Esophagus muscularis mucosa (tissue), 4 donors: ENCODE measurements at places on chromosomes 7 and 10. TPM values are rescaled to one million over a fixed set of nuclear protein-coding genes. Genes with fewer than 3 reads are reported as not detected.

DNA sequence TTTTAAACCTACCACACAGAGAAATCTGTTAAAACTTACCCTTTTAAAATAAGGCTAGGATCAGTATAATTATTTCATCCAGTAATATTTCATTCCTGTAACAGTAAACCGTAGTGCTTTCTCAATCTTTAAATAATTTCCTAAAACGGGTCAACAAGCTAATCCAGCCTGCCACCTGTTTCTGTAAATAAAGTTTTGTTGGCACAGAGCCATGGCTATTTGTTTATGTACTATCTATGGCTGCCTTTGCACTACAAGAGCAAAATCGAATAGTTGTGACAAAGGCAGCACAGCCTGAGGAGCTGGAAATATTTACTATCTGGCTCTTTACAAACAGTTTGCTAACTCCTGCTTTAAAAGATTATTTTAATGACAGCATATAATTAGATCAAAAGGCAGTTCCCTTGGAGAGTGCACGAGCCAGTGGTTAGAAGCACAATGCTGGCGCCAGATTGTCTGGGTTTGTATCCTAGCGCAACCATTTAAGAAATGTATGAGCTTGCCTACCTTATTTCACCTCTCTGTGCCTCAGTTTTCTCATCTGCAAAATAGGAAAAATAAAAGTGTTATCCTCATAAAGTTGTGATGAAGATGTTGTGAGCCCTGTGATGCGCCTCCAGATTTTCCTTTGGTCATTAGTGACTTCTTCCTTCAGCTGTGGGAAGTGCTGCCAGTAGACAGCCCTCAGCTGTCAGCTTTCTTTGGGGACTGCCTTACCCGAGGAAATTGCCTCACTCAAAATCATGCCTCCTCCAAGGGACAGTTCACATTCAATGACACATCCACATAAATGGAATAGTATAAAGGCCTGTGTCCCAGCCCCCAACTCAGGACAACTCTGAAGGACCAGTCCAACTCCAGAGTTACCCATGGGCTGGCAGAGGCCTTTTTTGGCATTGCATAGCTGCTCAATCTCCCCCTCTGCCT, 11.8 kb upstream of the MIOS start:
- H3K27ac ChIP-seq, result no peak overlapping the region
- no peaks in the 10 kb centered on the region for H3K4me1 ChIP-seq
- DNase-seq, result no peak
- no peaks in the 10 kb centered on the region for H3K27me3 ChIP-seq
- H3K36me3 ChIP-seq, result no peaks in the 10 kb centered on the region

GRCh38 chr7:131607291-131608115, 51.1 kb upstream of the PODXL start:
- no peak for DNase-seq
- H3K4me1 ChIP-seq, result no peaks in the 10 kb centered on the region
- H3K36me3 ChIP-seq, result no peaks in the 10 kb centered on the region
- no peaks in the 10 kb centered on the region for H3K27me3 ChIP-seq
- H3K27ac ChIP-seq, result no peak overlapping the region

DNA sequence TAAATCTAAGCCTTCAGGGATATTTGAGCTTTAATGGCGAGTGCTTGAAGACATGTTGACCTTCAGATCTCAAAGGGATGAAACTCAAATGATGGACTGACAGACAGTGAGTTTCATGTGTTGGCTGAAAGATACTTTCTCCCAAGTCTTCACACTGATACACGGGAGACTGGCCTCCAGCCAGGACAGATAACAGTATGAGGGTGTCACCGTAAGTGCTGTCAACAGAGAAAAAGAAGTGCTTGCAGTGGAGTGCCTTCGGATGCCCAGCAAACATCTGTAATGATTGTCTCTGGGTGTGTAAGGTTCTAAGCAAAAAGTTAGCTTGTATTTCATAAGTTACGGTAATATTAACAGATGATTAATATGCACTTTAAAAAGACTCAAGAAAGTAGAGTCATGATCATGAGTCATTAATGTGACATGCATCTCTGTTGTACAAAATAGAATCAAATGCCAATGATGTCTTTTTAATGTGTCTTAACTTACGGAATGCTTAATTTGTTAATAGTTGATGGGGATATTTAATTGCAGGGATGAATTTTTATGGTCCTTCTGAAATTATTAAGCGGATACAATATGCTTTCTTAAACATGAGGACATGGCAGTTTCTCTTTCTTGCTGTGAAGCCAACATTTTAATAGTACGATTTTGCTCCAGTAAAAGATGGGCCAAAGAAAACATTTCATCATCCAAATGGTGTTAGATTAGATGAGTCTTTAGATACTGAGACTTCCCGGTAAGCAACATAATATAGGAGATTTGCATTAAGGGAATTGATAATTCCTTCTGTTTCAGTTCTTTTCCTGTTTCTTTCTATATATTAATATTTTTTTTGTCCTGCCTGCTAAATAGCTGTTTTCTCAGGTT, 292.5 kb downstream of the GALNT17 start:
- H3K4me3 ChIP-seq, result no peak overlapping the region
- peaks cover 20% of the 10 kb centered on the region for H3K36me3 ChIP-seq
- peaks cover 13% of the 10 kb centered on the region for H3K4me1 ChIP-seq

LRMDA gene
- total RNA-seq, result 29.7 TPM

GRCh38 chr10:28366994-28367393, 64.1 kb upstream of the MPP7 start:
- no peaks in the 10 kb centered on the region for H3K36me3 ChIP-seq
- DNase-seq, result no peak
- no peaks in the 10 kb centered on the region for H3K27me3 ChIP-seq
- H3K4me3 ChIP-seq, result no peak overlapping the region
- no peaks in the 10 kb centered on the region for H3K4me1 ChIP-seq

TMEM236 gene
- total RNA-seq, result 1.2 TPM

DNA sequence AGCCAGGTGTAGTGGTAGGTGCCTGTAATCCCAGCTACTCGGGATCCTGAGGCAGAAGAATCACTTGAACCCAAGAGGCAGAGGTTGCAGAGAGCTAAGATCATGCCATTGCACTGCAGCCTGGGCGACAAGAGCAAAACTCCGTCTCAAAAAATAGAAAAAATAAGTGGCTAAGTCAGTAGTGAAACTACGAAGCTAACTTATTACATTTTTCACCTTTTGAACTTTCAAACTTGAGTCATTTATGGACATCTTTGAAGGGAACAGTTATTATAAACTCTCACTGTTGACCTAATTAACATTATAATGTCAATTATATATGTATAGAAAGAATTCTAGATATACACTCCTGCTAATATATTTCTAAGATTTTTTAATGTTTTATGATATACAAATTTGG, 541.5 kb upstream of the C7orf33 start:
- no peak for DNase-seq
- H3K36me3 ChIP-seq, result no peaks in the 10 kb centered on the region
- H3K27me3 ChIP-seq, result no peaks in the 10 kb centered on the region
- no peak overlapping the region for H3K27ac ChIP-seq
- no peaks in the 10 kb centered on the region for H3K4me1 ChIP-seq
- H3K4me3 ChIP-seq, result no peak overlapping the region

SH2D4B gene
- total RNA-seq, result 0.42 TPM

- no peaks in the 10 kb centered on the region for H3K27me3 ChIP-seq
- H3K4me3 ChIP-seq, result no peak overlapping the region
- no peaks in the 10 kb centered on the region for H3K36me3 ChIP-seq
- no peak overlapping the region for H3K27ac ChIP-seq
Measured at GRCh38 chr7:15723841-15724240, 37.4 kb upstream of the MEOX2 start.

DNA sequence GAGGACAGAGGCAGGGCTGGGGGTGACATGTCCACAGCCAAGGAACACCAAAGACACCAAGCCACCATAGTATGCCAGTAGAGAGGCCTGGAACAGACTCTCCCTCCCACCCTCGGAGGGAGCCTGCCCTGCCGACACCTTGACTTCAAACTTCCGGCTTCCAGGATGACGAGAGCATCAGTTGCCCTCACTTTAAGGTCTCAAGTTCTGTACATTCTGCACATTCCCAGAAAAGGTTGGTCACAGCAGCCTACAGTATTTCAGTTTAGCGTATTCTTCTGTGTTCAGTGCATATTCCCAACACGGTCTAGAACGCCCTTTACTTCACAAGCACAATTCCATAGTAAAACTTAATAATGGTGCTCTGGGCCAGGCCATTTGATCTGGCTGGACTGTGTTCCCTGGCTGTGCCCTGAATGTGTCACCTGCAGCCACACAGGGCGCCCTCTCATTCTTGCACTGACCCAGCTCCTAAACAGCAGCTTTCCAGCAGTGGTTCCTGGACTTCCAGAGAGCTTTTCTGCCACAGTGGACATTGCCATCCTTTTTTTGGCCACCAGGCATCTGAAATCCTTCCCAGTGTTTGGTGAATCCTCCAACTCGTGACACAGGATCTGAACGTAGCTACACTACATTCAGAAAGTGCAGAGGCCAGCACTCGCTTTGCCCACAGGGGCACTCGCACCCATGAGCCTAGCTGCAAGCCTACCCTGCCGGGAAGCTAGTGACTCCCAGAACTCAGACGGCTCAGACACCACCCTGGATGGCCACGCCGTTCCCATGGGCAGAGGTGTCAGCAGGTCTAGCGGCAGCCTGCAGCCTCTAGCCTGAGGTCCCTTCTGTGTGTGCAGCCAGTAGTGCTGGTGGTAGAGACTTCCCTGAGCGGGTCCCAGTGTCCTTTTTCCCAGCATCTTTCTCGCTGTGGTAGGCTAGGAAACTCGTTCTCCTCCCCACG, 36.4 kb upstream of the INSIG1 start:
- H3K27me3 ChIP-seq, result peaks cover 45% of the 10 kb centered on the region
- no peak for DNase-seq
- no peaks in the 10 kb centered on the region for H3K36me3 ChIP-seq
- no peak overlapping the region for H3K4me3 ChIP-seq
- peaks cover 18% of the 10 kb centered on the region for H3K4me1 ChIP-seq

TRIL gene
- total RNA-seq, result 3.0 TPM

SPDYE11 gene
- total RNA-seq, result not detected

- H3K36me3 ChIP-seq, result peaks cover 41% of the 10 kb centered on the region
- H3K27me3 ChIP-seq, result no peaks in the 10 kb centered on the region
- no peak overlapping the region for H3K4me3 ChIP-seq
- H3K4me1 ChIP-seq, result no peaks in the 10 kb centered on the region
- DNase-seq, result no peak
Measured at GRCh38 chr10:73376679-73377078, 18.0 kb upstream of the CFAP70 start.

SUN3 gene
- not detected for total RNA-seq

DNA sequence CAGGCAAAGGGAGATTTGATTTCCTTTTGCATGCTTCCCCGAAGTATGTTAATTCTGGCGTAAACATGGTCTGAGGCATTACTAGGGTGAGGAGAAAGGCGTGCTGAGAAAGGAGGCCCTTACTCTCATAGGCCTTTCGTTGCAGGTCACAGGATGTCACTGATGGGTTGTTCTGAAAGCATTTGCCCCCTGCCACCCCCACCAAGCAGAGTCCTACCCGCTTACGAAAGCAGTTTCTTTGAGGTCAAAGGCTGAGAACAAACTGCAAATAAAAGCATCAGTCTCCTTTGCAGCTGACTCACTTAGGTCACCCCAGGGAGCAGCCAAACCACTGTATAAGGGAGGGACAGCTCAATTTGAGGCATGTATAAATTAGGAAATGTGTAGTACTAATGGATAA, 57.1 kb downstream of the BPGM start:
- peaks cover 71% of the 10 kb centered on the region for H3K4me1 ChIP-seq
- no peaks in the 10 kb centered on the region for H3K27me3 ChIP-seq
- no peak for DNase-seq
- no peak overlapping the region for H3K4me3 ChIP-seq
- H3K27ac ChIP-seq, result peak overlapping the region; percentile 89

DNA sequence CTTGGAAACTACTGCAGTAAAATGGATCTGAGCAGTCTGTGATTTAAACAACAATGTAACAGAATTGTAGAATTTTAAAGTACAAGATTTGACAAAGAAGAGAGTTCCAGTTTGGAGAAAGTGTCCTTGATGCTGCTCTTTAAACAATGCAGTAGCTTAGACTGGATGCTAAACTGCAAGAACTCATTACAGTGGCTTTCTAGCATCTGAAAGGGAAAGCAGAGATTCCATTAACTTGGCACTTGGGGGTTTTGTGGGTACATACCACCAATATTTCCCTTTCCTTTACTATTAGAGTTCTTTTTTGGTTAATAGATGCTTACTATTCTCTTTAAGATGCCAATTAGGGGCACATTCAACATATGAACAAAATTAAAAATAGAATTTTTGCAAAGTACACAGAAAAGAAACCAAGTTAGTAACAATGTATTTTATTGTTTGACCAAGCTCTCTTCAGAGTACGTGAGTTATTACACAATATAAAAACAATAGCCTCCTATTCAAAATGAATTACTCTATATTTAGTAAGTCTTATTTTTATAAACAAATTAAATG, 11.9 kb downstream of the PSTK start:
- no peak overlapping the region for H3K4me3 ChIP-seq
- H3K27ac ChIP-seq, result no peak overlapping the region
- H3K4me1 ChIP-seq, result no peaks in the 10 kb centered on the region

DNA sequence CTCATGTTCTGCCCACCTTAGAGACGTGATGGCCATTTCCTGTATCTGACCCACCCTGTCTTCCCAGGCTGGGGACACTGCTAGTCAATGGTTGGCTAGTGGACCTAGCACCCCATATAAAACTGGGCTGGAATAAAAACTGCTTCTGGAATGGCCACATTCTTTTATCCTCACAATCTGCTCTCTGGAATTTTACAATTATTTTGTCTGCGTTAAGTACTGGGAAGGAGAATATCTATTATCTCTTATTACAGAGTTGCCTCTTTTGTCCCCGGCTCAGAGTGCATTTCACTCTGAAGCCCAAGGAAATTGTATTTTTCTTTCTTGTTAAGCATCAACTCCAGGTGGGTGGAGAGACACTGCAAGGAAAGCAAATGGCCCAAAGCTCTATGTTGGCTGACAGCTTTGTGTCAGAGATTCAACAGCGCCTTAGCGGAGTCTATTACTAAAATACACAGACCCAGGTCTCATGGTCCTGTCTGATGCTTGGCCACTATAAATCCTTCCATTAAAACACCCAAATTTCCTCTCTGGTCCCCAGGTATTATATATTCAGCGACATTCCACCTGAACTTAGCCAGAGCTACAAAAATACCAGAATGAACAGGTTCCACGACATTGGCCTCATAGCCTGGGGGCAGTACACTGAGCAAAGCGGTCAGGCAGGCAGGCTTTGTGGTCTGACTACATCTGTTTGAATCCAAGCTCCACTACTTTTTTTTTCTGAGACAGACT, 121.7 kb downstream of the PRPF18 start:
- peaks cover 75% of the 10 kb centered on the region for H3K4me1 ChIP-seq
- H3K36me3 ChIP-seq, result no peaks in the 10 kb centered on the region
- H3K4me3 ChIP-seq, result peak overlapping the region; percentile 56
- H3K27ac ChIP-seq, result peak overlapping the region; percentile 60
- H3K27me3 ChIP-seq, result no peaks in the 10 kb centered on the region

ETV1 gene
- total RNA-seq, result 16.5 TPM

CNNM1 gene
- 2.0 TPM for total RNA-seq

SKAP2 gene
- 45.8 TPM for total RNA-seq

GRCh38 chr10:3806603-3807002, 21.6 kb upstream of the KLF6 start:
- H3K27ac ChIP-seq, result peak overlapping the region; percentile 78
- no peak for DNase-seq
- H3K4me3 ChIP-seq, result no peak overlapping the region
- H3K27me3 ChIP-seq, result no peaks in the 10 kb centered on the region
- no peaks in the 10 kb centered on the region for H3K36me3 ChIP-seq
